Stomach (tissue), 19 donors: ENCODE measurements at places on chromosomes 2 and 18.

GRCh38 chr2:241816431-241817121 lies 7.6 kb downstream of the NEU4 start:
- no peak for DNase-seq

DNA sequence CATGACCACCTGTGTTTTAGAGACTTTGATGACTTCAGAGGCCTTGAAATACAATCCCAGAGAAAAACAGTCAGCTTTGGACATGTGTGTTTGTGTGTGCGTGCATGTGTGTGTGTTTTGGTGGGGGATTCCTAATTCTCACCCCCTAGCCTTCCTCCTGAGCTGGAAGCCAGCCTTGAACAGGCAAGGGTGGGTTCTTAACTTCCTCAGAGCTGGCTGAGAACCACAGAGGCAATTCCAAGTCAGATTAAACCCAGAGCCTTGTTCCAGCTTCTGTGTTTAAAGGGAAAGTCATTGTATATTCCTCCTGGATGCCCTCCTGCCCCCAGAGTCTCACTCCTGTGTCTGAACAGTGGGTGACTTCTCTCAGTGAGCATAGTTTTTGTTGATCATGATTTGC lies 45.2 kb upstream of the MGAT4A start:
- DNase-seq, result no peak

DNA sequence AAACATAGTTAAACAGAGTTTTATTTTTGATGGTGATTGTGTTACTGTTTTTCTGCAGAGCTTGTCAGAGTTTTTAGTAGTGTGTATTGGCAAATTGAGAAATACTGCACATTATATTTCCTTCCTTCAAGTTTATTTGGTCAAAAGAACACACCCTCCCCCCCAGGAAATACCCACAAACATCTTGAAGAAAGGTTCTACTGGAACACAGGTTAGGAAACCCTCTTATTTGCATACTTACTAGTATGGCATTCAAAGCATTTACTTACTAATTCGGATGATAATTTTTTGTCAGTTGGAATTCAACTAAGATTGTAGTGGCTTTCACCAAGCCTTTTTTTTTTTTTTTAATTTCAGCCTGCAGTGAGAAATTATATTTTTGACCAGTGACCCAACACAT lies 9.1 kb downstream of the CAB39 start:
- DNase-seq, result no peak

DNA sequence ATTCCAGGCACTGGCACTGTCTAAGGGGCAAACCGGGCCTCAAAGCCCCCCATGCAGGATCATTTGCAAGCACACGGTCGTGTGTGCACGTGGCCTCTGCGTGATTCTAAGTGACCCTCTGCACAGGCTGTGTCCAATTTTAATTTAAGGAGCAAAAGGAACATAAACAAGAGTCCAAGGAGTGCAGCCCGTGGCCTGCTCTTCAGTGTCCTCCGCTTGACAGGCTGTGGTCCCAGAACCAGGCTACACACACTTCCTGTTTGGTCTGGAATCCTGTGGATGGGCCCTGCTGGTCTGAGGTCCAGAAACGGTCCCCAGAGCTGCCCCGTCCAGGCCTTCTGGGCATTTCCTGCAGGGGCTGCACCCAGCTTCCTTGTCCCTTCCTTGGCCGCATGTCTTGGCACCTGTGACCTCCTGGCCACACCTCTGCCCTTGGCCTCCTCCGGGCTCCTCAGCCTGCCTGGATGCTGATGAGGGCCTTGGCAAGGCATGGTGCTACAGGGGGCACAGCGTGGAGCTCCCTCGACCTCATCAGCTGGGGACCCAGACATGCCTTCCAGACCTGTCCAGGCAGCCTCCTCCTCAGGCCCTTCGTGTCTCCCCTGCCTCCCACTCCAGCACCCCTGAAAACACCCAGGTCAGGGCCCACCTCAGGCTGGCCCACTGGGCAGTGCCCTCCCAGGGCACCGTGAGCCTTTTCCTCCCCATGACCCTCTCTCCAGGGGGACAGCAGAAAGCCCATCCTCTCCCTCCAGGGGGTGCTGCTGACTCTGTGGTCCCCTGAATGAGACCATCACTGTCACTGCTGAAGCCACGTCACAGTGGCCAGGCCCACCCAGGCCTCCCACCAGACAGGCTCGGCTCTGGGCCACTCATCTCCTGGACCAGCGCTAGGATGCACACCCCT lies 136.4 kb upstream of the GPC1 start:
- no peak for DNase-seq

DNA sequence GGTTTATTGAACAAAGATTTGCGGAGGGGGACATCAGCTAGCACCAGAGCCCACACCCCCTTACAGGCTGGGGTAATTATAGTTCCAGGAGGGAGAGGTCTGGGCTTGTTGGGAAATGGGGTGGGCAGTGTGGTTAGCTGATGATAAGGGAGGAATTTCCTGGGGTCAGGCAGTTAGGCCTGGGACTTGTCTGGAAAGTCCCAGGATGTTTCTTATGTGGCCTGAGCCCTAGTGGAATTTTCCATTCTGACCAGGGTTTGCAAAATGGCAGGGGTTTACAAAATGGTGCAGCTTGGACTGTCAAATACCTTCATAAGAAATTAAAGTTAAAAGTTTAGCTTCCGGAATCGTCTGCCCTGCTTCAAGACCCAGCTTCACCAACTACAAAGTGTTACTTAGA lies 199.1 kb downstream of the FBXO15 start:
- no peak for DNase-seq

GRCh38 chr2:158142165-158142564 lies 40.5 kb downstream of the UPP2 start:
- DNase-seq, result no peak

GRCh38 chr2:84388133-84388532 lies 70.9 kb downstream of the SUCLG1 start:
- no peak for DNase-seq

DNA sequence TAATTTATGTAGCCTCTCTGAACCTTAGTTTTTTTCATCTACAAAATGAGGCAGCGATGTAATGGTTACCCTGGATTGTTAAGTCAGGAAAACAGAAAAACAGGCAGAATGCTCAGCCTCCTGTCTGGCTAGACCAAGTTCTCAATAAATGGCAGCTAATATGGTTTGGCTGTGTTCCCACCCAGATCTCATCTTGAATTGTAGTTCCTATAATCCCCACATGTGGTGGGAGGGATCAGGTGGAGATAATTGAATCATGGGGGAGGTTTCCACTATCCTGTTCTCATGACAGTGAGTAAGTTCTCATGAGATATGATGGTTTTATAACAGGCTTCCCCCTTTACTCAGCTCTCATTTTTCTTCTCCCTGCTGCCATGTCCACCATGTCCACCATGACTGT lies 220.0 kb downstream of the CMPK2 start:
- no peak for DNase-seq

GRCh38 chr2:54897420-54898310 lies 152.6 kb downstream of the RTN4 start:
- no peak for DNase-seq

DNA sequence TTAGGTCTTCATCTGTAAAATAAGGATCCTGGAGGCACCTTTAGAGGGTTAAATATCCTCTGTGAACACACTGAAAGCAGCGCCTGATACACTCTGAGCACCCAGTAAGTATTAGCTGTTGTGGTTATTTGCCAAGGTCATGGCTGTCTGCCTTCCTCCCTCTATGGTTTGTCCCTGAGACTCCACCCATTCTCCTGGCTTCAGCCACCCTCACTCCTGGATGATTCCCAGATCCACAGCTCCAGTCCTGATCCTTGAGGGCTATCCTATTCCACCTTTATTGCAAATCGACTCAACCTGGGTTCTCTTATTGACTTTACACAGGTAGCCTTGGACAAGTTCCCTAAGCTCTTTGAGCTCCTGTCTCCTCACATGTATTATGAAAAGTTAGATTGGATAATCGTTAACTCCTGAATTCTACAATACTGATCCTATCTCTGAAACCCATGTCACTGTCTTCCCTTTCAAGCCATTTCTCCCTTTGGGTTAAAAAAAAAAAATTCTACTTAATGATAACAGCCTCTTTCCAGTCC lies 162.3 kb downstream of the LAMA3 start:
- DNase-seq, result no peak

- peak; percentile 16 for DNase-seq
These were observed 1167.7 kb upstream of the ZEB2 start for GRCh38 chr2:145687442-145688134.

DNA sequence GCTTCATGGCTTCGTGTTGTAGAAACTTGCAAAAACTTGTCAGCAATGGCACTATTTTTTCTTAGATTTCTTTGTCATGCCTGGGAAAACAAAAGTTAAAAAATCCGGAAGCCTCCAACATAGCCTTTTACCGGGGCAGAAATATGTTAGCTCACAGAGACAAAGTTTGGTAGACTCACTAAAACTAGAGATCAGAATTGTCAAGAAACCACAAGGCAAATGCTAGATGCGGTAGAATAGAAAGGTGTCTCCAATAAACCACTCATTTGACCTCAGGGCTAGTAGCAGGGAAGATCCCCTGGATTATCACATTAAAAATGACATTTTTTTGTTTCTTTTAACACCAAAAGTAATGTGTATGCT lies 405 bp downstream of the CASP10 start:
- DNase-seq, result no peak

GRCh38 chr2:119283873-119284331 lies 60.3 kb downstream of the STEAP3 start:
- DNase-seq, result peak; percentile 77

- DNase-seq, result no peak
These were observed 488.6 kb upstream of the SMIM21 start for GRCh38 chr18:75915941-75916623.

DNA sequence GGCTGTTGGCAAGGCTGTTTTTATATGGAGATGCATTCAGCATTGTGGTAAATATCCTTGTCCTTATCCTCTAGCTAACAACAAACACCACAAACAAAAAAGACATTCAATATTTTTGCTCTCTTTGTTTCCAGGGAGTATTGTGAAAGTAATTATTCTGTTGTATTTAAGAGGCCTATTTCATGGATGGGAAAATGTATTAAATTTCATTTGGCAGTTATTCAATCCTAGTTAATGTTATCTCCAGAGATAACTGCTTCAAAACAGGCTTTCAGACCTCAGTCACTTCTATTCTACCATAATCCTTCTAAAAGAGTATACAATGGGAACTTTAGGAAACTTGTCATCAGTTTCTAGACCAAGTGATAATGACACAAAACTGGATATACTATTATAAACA lies 280.5 kb upstream of the CCDC68 start:
- no peak for DNase-seq

DNA sequence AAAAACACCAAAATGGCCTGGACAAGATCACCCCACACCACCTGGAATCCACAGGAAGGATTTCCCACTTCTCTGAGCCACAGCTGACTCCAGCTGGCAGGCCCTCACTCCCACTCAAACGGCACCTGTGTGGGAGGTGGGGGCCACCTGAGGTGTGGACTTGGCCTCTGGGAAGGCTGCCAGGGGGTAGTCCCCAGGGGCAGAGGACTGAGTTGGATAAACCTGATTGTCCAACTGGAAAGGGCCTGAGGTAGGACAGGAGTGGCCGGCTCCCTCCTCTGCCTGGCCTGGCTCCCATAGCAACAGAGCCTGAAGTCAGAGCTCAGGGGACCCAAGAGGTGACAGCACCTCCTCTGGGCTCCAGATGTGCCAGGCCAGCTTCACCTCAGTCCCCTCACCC lies 300.2 kb downstream of the CELF4 start:
- DNase-seq, result no peak

DNA sequence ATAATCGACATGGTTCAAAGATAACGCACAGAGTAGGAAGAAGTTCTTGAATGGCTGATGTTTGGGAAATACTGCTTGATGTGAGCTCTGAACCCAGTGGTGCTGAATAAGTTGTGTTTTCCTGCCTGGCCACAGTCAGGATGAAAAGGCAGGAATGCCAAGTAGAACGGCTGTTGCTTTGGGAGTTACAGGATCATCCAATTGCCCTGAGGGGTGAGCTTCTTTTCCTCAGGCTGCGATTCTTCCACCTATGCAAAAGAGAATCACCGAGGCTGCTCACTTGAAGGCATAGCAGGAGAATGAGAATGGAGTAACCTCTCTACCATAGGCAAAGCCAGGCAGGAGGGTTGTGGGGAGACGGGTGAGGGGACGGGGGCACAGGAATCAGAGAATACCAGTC lies 14.4 kb upstream of the IGFBP2 start:
- DNase-seq, result no peak

DNA sequence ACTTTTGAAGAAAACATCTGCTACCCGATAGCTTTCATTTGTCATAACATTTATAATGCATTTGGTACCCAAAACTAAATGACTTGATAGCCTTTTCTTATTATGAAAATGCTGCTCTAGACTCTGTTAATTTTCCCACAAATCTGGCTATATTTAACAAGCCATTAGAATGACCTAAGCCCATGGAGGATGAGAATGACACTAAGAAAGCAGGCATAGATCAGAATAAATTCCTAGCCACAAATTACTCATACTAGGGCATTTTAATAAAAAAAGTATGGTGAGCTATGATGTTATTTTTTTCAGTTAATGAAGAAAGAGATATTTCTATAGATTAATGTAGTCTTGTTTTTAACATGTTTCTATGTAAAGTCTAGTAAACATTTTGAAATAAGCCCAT lies 1728.3 kb downstream of the SUCLG1 start:
- no peak for DNase-seq

GRCh38 chr18:61893971-61894750 lies 1.4 kb upstream of the RNF152 start:
- DNase-seq, result peak; percentile 89

DNA sequence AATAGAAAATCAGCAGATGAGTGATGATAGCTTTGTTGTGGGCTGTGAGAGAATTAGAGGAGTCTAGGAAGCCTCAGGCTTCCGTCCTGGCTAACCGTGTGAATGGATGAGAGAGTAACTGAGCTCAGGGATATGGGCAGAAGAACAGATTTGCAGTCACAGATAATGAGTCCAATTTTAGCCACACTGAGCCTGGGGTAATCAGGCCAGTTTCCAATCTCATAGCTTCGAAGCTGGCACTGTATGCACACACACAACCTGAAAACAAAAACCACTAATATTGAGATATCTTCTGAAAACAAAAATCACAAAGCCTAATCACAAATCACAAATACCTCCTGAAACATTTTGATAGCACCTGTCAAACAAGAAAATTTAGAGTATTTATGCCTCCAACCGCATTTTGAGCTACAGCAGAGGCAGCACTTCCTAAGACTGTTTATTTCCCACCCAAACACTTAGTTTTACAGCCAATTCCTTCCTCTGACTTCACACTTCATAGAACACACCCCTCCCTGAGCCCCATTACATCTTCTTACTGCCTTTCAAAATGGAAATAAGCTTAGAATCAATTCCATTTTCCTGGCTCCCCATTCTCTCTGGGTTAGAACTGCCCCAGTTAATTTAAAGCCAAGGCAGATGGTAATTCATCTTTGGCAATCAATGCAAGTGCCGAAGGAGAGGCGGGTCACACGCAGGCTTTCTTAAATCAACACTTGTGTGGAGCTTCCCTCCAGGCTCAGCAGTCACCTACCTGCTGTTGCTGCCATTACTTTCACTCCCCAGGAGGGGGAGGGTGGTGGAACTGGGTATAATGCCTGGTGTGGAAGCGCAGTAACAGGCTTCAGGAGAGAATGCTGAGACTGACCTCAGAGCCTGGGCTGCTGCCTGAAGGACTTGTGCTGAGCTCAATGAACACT lies 18.9 kb downstream of the TTR start:
- DNase-seq, result peak; percentile 75
